ENCODE measurements at places on chromosomes 5 and 9.

GRCh38 chr5:103090791-103091190 lies 29.1 kb downstream of the GIN1 start:
- no peak for DNase-seq

DNA sequence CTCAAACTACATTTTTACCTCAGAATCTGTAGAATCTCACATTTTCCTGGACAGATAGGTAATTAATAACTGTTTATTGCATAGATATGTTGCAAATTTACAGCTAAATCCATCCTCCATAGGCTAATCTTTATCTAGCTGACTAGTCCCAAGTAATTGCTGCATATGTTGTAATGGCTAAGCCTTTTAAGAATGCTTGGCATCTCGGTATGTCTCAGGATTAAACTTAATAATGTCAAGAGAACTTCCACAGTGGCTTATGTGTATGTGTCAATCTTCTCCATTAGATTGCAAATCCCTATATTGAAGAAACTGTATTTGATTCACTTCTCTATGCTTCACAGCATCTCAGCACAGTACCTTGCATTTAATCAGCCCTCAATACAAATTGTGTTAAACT lies 131.9 kb downstream of the PRDM9 start:
- no peak for DNase-seq

DNA sequence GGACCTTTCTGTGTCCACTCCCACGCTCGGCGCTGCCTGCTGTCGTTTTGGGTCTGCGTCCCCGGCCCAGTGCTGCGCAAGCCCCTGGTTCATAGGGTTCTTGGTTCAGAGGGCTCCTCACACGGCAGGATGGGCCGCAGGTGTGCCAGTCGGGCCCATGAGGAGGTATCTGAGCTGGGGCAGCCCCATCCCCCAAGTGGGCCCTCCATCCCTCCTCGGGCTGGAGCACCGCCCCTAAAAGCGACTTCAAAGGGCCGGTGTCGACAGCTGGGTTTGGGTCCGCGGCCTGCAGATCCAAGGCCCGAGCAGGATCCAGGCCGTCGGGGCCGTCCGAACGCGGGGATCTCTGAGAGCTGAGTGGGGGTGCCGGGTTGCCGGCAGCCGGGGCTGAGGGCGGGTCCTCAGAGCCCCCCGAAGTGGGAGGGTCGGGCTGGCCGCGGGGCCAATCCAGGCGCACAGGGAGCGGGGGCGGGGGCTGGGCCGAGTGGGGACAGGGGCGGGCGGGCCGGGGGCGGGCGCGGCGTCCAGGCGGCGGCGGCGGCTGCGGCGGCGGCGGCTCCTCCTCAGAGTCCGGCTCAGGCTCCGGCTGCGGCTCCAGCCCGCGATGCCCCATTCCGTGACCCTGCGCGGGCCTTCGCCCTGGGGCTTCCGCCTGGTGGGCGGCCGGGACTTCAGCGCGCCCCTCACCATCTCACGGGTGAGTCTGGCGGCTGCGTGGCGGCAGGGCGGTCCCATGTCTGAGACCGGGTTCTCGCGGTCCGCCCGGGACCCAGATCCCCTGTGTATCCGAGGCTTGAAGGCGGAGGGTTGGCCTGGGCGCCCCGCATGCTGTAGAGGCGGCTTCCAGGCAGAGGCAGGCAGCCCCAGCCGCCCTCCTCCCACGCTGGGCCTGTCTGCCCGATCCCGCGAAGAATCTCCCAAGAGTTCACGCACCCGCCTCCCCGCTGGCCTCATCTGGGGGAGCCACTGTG lies at the start of gene PDLIM4:
Gene PDLIM4, plus strand, starts transcription at position 566 of the 971 bp plus-strand sequence. Its CDS starts 39 bp downstream, at position 605.
- DNase-seq = no peak

GRCh38 chr9:73129941-73130685 lies 21.6 kb upstream of the ANXA1 start:
- no peak for DNase-seq
